ENCODE measurements at places on chromosomes 12 and 14.

DNA sequence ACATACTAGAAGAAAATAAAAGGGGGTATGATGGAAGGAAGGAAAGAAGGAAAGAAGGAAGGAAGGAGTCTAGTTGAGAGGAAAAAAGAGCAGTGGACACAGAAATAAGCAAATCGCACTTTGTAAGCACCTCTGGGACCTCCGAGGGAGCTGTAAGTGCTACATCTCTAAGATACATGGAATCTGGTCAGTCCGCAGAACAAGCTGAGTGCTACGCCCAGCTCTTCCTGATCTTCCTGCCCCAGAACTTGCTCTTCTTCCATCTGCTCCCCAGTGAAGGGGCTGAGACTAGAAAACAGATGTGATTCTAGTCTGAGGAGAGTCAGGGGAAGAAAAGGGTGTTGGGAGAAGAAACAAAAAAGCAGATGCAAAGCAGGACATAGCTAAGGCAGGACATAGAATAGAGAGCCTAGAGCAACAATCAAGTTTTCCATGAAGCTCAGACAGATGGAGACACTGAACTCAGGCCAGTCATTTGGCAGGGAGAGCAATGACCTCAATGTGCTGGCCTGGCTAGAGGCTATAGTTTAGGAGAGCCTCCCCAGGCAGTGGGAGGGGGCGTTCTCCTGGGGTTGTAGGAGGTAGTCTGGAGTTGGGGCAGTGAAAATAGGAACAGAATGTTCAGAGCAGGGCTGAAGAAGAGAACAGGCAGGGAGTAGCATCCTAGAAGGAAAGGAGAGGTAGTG lies 1.7 kb upstream of the MFAP5 start:
- no peak for DNase-seq

DNA sequence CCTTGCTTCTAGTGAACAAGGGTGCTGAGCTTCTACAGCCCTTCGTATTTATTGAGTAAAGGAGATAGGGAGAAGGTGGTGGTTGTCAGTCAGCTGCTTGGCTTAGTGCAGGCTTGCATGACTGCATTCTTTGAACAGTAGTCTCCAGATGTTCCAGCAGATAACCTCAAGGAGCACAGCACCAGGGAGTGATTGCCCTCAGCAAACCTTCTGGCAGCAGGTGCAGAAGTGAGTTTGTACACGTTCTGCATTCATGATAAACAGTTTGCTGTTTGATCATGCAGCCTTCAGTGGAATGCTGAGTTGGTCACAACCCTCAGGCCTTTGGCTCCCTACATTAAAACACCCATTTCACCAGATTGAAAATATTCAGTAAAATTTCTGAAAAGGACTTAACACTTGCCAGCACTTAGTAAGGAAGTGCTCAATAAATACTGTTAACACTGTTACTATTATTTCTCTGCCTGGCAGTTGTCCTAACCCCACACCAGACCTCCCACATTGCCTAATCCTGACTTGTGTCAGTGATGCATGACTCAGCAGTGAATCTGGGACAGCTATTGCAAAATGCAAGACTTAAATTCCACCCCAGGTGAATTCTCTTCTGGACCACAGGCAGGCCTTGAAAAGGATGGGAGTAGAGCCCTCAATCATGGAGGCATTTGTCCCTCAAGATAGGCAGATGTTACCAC lies 18.9 kb upstream of the CARMIL3 start:
- no peak for DNase-seq

DNA sequence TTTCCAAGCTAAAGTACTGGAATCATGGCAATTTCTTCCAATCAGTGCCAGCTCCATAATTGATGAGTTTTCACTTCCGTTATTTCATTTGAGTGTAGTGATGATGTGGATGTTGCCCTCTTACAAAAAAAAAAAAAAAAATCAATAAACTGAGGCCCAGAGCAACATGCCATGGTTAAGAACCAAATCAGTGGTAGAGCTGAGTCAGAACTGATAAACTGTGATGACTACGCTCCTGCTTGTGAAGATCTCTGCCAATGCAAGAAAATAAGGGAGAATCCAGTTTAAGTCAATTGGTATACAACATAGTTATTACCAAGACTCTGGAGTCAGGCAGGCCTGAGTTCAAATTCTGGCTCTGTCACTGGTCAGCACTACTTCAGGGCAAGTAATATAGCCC lies 102.7 kb downstream of the GPR135 start:
- no peak for DNase-seq

GRCh38 chr12:91744597-91744996 lies 401.0 kb downstream of the BTG1 start:
- DNase-seq: no peak

DNA sequence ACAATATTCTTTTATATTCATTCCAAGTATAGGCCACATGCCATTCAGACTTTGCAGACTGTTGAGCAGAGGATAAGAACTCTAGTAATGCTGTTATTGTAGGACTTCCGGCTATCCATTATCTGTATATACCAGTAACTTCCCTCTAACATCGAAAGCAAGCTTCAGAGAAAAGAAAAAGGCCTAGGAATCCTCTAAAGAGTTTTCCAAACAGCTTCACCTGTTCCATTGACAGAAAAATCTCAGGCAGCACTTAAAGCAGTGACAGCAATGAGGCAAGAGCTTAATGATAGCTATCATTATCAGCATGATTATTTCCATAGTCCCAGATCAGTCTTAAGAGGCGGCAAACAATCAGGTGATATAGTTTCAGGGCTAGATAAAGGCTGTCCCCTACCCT lies 1.8 kb downstream of the CPNE8 start:
- no peak for DNase-seq

- DNase-seq: no peak
Observed at GRCh38 chr12:76909290-76909689, 30.5 kb upstream of the CSRP2 start.
